ENCODE measurements at places on chromosomes 13 and 19.

DNA sequence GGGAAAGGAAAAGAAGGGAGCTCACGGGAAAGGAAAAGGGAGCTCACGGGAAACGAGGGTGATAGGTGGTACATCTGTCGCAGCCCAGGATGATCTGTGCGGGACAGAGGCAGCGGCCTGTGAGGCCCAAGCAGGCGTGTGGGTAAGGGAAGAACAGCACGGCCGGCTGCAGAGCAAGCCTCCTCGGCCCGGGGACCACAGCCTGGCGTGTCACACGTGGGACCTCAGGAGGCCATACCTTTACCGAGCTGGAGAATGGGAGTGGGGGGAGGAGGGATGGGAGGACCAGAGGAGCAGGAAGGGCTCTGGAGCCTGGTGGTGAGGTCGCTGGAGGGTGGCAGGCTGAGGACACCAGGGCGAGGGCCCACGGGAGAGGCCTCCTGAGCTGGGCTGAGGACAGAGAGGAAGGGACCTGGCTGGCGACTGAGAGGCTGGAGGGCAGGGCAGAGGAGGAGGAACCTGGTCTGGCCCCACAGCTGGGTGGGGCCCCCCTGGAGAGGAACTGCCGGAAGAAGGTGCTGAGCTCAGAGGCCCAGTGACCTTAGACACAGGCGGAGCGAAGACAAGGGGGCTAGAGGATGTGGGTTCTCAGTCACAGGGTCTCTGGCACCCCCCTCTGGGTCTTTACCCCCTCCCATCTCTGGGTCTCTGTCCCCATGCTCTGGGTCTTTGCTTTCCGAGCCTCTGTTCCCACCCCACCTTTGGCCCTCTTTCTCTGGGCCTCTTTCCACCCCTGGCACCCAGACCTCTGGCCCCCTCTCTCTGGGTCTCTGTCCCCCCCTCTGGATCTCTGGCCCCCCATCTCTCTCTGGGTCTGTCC is 2.9 kb upstream of the FTL start:
- DNase-seq: no peak

- no peak for DNase-seq
Measured at GRCh38 chr19:13920940-13921747, 15.1 kb downstream of the CC2D1A start.

GRCh38 chr13:113605866-113606438 is 21.4 kb downstream of the TFDP1 start:
- no peak for DNase-seq

DNA sequence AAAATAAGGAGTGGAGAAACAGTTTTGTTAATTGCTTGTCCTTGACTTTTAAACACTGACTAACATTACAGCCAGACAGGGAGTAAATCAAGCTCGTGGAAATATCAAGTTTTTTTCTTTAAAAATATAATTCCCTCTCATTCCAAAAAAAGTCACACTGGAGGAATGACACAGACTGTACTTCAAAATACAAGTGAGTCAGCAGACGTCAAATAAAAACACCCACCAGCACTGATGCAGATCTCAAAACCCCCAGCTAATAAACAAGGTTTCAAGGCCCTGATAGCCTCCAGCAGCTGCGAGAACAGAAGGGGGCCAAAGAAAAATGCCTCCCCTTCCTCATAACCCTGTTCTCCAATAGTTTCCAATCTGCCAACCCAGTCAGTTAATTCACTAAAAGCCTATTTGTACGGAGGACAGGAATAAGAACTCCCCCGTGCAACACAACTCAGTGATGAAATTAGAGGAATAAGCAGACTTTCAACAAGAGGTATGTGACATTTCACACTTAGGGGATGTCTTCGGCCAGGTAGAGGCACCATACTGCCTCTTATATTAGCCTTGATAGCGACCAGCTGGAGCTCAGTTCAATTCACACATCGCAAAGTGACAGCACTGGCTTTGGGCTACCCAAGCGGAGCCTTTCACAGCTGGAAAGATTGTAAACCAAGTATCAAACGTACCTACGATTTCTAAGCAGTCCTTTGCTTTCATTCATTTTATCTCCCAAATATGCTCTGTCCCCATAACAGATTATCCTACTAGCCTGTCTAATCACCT is 561.0 kb upstream of the KLF12 start:
- no peak for DNase-seq

- no peak for DNase-seq
Measured at GRCh38 chr19:19214892-19215291, 3.1 kb downstream of the NCAN start.

DNA sequence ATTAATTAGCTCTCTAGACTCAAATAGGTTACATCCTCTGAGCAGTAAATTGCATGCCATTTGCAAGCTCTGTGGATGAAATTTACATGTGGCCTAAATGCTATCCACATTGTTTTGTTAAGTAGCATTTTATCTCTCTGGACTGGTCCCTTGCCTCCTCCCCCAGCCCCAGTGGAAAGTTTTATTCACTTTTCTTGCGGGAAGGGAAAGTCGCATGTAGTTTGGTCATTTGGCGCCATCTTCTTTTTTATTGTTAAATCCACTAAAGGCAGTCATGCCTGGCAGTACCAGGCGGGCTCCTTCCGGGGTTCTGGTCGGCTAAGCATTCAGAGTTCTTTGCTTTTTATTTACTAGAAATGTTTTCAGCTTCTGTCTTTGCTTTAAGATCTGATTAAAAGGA is 188.7 kb downstream of the TM9SF2 start:
- DNase-seq: no peak

DNA sequence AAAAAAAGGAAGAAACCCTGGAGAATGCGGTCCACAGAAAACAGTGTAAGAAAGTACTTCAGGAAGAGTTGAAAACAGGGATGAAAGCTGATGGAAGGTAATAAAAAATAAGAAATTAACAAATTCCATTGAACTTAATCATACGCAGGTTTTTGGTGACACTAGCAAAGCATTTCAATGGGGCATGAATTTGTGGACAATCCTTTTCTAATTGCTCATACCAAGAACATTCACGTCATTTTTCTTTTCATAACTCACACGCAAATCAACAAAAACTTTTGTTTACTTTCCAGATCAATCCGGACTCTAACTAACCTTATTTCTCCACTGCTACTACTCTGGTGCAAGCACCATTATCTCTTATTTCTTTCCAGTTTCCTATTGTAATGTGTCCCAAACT is 1195.0 kb downstream of the SLITRK5 start:
- DNase-seq: no peak

- no peak for DNase-seq
Measured at GRCh38 chr13:98311200-98311548, 134.1 kb upstream of the RNF113B start.

DNA sequence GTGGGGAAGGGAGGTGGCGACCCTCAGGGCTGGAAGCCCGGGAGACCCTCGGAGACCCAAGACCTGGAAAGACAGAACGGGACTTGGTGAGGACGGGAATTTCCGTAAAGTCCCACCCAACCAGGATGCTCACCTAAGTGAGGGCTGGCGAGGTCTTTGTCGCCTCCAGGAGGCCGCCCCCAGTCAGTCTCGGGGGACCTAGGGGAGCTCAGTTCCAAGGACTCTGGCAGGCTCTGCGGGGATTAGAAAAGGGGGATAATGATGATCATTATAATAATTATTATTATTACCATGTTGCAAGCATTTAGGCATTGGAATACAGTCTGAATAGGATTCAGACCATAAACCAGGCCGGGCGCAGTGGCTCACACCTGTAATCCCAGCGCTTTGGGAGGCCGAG is 9.1 kb upstream of the HSD17B14 start:
- DNase-seq: no peak

GRCh38 chr19:29404951-29405727 is 120.7 kb upstream of the VSTM2B start:
- DNase-seq: no peak

DNA sequence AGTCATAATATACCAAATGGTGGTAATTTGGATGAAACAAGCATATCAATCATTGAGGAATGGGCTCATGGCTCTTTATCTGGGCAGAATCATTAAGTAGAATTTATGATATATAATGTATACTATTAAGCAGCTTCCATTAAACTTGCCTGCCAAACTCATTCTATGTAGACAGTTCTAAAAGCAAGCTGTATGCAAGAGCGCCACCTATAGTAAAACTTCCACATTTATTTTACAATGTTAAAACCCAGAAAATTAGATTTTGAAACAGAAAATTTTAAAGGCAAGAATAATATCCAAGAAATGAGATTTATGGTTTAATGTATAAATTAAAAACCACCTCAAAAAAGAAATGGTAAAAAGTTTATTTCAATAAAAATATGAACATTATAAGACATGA is 161.5 kb downstream of the MZT1 start:
- DNase-seq: no peak

- no peak for DNase-seq
Measured at GRCh38 chr19:51181913-51182419, 39.9 kb downstream of the SIGLEC7 start.

DNA sequence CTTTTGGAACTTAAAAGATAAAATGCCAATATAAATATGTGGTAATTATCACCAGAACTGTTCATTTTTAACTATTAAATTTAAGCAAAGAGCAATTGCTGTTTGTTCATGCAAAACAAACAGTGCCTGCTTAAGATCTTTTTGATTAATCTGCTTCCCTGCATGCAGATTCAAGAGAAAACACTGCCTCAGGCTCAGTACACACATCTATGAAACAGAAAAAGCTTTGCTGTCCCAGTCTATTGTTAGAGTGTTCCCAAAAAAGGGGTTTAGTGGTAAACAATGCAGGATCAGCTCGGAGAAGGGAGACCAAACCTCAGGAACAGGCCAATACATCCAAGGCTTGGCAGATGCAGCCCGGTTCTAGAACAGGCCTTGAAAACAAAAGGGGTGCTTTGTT is 49.3 kb upstream of the TDRD3 start:
- peak; percentile 27 for DNase-seq

DNA sequence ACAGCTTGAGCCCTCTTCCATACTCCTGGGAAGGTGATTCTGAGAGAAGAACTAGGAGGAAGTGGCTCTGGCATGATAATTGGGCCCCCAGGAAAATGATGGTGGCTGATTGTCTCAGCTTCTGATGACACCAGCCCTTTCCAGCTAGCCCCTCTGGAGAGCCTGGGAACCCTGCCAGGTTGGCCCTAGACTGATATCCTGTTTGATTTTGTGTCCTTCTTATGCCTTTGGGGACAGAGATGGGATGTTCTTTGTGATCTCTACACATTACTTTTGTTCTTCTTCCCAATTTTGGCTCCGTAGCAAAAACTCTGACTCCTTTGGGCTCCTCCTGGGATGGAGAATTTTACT is 39.7 kb downstream of the ERICH6B start:
- DNase-seq: no peak

DNA sequence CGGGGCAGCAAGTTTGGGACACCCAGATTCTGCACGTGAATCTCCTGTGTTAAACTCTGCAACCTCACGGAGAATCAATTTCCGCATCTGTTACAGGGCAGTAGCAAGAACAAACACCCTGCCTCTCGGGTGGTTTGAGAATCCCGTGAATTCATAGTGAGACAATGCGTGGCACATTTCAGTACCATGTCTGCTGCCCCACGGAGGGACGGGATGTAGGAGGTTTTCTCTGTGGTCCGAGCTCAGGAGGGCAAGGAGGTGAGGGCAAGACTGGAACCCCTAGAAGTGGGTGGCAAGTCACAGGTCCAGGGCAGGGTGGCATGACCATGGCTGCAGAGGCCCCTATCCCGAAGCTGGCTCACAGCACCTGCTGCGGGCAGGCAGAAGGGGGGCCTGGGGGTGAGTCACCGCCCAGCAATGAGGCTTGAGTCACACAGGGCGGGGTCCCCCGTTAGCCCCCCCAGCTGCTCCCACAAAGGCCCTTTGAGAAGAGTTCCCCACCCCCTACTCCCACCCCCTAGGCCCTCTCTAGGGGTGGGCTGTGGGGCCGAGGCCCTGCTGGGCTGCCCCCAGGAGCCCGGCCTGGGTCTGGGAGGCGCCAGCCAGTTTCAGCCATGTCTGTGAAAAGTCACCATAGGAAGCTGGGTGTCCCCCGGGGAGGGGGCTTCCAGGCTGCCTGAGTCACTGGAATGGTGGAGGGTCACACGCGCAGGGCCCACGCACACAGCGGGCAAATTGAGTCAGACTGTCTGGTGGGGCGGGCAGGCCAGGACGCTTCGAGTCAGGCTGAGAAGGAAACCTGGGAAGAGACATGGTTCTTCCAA is 25.8 kb upstream of the NANOS3 start:
- no peak for DNase-seq

GRCh38 chr19:4182084-4182810 is at the start of the genes ANKRD24 and SIRT6:
TSS of gene ANKRD24 (plus strand) at chr19:4182689. CDS start at chr19:4186426, 3,737 bp downstream.
TSS of gene SIRT6 (minus strand) at chr19:4182563. CDS start at chr19:4182539, 24 bp downstream.
- DNase-seq: peak; percentile 86

DNA sequence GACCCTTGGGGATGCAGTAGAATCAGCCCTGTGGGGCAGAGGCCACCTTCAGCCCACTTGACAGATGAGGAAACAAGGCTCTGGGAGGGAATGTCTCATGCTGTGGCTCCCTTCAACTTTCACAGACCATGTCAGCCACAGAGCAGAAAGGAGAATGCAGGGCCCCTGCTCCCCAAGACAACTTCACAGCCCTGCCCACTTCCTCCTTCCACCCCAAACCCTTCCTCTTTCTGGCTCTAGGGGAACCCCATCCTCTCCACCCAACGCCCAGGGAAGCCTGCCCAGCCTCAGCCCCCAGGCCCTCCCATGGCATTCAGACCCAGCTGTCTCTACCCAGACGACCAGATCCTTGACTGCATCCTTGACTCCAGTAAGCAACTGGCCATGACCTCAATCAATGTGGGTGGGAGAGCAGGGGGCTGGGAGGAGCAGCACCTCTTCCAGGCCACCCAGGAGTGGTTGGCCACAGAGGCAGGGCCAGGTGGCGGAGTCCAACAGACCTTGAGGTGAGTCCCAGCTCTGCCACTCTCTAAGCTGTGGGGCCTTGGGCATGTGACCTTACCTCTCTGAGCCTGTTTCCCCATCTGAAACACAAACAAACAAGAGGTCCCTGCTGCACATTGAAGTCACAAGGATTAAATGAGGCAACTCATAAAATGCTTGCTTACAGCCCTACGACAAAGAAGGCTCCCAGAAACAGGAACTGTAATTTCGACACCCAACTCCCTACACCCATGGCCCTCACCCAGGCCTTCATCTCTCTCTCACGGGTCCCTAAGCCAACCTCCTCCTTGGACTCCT is 15.8 kb downstream of the DEDD2 start:
- no peak for DNase-seq

DNA sequence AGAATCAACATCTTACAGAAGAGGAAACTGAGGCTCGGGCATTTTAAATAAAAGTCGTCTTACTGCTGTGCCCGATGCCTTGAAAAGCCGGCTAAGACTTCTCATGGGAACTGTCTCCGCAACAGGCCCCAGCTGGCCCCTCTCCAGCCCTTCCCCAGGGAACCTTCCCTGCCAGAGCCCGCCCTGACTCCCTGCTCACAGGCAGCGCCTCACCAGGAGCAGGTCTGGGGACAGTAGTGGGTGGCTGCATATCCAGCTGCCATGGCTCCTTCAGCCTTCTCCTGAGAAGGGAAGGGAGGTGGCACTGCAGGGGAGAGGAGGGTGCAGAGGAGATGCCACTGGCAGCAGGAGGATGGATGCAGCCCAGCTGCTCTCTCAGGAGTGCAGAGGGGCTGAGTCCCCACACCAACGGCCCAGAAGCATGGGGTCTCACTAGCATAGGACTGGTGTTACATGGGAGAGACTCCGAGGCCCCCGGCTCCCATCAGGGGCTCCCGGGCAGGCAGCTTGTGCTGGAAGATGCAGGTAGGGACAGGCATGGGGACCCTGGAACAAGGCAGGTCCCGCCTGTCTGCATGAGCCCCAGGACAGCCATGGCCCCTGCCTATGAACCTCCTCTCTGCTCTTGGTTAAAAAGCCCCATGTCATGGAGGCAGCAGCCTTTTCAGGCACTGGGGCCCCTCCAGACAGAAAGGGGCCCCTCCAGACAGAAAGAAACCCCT is 216.4 kb upstream of the SGCG start:
- DNase-seq: no peak

All from LNCaP clone FGC (cell line).